Stimulated activated CD4-positive, alpha-beta T cell treated with anti-CD3 and anti-CD28 coated beads, Interleukin-4, amount 100 ng/mL, for 4 hours (primary cell): ENCODE measurements at places on chromosomes 6 and 20.

DNA sequence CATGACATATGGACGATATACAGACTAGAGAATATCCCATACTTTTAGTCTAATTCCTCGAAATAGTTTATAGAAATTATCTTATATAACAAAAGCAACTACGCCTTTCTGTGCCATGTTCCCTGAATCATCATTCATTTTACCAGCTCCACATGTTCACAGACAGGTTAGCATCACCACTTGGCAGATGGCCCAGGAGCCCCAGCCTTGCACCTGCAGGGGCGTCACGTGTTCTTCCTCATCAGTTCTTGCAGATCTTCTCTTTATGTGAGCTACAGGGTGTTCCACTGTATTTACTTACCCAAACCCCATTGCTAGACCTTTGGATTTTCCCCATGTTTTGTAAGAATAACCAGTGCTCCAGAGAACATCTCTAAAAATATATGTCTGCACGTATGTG, 12.6 kb upstream of the BNIP5 start:
- no peak for DNase-seq

GRCh38 chr6:18985996-18986395, 598.8 kb downstream of the RNF144B start:
- DNase-seq = no peak

- no peak for DNase-seq
Measured at GRCh38 chr6:18154507-18155149, at the start of gene TPMT. Gene TPMT, minus strand, starts transcription at chr6:18155077. Its CDS starts 5,950 bp downstream, at chr6:18149127.

DNA sequence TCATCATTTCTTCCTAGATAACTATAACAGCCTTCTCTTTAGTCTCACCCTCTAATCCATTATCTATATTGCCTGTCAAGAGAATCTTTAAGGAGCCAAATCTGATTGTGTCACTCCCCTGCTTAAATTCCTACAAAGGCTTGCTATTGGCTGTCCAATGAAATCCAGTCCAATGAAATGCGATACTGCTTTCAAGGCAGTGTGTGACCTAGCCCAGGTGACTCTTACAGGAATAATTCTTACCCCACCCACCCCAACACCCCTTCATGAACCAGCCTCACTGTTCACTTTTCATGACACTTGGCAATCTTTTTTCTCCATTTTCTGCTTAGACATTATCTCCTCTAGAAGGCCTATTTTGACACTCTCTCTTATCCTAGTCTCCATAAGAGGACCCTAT, 163.3 kb upstream of the MARCKS start:
- no peak for DNase-seq

GRCh38 chr20:34581341-34582184, 23.0 kb downstream of the MAP1LC3A start:
- no peak for DNase-seq

DNA sequence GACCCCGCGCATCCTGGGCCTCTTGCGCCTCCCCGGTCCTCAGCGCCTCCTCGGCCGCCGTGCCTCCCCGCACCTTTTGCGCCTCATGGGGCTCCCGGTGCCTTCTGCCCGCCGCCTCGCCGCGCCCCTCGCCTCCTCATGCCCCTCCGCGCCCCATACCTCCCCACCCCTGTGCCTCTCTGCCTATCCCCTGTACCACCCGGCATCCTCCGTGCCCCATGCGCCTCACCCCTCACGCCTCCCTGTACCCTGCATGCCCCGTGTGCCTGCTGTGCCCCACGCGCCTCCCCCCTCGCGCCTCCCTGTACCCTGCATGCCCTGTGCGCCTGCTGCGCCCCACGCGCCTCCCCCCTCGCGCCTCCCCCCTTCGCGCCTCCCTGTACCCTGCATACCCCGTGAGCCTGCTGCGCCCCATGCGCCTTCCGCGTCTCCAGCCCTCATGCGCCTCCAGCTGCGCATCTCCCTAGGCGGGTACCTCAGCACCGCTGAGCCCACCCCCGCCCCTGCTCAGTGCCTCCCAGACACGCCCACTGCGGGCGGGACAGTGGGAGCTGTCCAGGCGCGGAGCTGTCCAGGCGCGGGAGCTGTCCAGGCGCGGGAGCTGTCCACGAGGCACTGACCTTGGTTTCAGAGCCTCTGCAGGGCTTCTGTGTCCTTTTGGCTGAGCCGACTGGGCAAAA, 37.1 kb downstream of the IGF2R start:
- DNase-seq = no peak

DNA sequence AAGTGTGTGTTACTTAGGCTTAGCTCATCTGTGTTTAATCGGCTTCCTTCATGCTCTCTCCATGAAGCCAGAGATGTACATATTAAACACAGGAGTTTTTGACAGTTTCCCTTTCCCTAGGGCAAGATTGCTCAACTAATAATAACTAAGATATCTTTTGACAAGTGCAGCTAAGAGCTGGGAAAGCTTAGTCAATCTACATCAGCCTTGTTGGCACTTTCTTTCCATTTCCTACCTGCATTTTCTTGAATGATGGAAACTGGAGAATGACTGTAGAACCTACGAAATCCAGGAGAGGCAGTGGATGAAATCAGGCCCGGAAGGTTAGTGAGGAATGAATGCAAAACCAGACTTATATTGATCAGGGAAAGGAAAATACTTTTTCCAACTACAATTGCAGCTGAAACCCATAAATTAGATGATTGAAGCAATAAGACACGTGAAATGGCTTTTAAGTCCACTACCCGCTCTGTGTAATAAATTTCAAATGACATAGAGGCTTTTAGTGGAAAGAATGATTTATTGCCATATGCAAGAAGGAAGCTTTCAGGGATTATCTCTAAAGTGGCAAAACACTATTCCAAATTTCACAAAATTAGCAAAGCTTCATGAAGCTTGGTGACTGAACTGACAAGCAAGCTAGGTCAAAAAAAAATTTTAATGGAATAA, 237.2 kb upstream of the ID4 start:
- DNase-seq = no peak

DNA sequence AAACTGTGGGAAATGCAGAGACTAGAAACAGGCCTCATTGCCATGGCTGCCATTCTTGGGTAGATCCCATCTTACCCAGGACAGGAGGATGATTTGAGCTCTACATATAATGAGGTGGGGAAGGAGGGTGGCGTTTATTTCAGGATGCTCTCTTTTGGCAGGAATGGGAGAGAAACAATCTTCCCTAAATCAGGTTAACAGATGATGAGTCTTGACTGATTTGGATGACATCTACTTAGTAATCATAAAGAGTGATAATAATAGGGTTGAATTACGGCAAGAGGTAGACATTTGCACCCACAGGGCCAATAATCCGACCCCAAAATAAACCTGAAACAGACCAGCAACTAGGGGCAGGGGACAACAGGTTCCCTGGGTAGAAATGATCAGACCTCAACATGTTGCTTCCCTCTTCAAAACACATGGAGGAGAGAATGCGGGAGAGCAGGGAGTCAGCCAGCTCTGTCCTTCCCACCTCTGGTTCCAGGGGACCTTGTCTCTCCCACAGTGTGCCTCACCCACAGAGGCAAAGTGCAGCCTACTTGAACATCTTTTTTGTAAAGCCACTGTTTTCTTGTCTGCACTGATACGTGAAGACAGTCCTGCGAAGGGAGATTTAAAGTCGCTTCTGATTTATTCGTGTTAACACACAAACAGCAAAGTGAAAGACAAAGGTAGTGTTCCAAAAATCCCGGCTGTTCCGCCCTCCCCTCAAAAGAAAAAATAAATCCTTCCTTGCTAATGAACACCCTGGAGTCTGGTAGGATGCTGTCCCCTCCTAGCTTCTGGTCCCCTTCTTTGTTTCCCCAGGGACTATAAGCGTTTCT, 3.9 kb downstream of the FOXQ1 start:
- no peak for DNase-seq

- DNase-seq = no peak
Measured at GRCh38 chr6:158854214-158855101, 35.3 kb upstream of the EZR start.

GRCh38 chr6:18302561-18303439, 38.5 kb upstream of the DEK start:
- DNase-seq = no peak

DNA sequence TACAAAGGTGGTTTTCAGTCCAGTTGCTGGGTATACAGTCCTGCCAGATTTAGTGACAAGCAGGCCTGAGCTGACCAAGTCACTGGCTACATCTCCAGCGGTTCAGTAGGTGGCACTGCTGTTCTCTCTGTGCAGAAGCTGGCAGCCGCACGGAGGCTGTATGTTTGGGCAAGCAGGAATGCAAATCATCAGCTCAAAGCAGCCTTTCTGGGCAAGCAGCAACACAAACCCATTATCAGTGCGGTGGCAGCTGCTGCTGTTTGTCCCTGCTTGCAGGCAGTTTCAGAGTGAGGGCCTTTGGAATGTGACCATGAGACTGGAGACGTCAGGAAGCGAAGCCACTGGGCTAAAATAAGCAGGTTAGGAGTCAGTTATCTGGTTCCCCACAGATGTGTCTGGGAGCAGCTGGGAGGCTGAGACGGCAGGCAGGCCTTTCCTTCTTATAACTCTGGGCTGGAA, 72.5 kb downstream of the TXLNB start:
- DNase-seq = peak; percentile 60

DNA sequence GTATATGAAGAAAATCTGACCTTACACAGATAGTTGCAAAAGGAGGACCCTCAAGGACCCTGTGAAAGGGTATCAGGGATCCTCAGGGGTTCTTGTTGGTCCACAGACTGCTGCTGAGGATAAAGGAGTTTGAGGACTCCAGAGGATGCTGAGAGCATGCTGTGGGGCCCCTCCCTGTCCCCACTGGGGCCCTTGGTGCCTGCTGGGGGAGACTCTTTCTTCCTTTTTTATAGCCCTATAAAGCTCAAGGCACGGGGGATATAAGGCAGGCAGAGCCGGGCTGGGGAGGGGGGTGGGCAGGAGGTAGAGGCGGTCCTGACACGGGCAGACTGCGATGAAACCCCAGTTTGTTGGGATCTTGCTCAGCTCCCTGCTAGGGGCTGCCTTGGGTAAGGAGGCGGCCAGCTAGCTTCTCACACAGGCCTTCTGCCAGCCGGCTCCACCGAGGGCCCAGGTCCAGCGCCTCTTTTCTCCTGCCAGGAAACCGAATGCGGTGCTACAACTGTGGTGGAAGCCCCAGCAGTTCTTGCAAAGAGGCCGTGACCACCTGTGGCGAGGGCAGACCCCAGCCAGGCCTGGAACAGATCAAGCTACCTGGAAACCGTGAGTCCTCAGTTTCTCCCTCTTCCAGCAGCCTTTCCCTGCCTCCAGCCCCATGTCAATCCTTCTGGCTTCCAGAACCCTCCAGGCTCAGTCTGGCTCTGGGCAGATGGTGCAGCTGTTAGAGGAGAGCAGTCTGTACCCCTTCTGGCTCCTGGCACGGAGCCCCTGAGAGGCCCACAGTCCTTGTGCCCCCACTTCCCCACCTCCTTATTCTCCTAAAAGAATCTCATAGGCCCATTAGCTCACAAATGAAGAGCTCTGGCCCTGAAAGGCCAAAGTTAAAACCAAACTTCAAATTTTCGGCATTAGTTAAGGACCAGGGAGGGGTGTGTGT, at the start of gene LY6G6D:
Gene LY6G6D (plus strand): TSS at position 327 of the 937 bp plus-strand sequence. CDS start 8 bp downstream, at position 335.
- no peak for DNase-seq

- DNase-seq = no peak
Measured at GRCh38 chr6:47579040-47579439, 101.5 kb downstream of the CD2AP start.

DNA sequence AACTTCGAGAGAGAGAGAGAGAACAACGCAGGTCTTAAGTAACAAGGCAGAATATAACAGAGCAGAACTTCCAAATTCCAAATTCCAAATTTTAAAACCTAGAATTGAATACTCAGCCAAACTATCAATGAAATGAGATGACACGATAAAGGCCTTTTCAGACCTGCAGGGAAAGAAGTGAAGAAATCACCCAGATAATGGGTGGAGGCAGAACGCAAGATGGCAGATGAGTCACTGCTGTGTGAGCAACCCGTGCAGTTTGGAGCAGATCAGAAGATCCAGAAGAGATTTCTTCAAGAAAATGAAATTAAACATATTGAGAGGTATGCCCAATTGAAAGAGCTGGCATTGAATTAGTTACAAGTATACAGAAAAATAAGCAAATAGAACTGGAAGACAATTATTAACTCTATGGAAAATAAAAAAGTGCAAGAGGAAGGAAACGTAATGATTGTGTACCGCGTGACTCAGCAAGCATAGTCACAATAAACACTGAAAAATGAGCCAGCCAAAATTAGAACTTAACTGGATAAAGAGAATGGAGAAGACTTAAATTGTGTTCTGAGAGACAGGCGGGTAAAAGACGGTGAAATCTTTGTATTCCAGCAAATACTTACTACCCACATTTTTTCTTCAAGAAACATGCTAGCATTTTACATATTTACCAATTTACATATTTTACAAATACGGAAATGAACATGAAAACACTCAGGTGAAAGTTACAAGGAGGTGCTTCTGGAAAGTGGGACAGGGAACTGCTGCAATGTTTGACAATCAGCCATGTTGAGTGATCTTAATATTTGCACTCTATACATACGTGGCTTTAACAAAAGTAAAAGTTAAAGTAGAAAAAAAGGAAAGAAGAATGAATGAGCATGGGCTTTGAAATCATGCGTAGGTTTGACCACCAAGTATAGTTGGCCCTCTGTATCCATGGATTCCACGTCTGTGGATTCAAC, 87.9 kb upstream of the CDYL start:
- no peak for DNase-seq

- DNase-seq = peak; percentile 35
Measured at GRCh38 chr6:157644043-157644810, 178.8 kb upstream of the SNX9 start.

GRCh38 chr6:52663120-52663935, 7.6 kb upstream of the TMEM14A start:
- peak; percentile 29 for DNase-seq

DNA sequence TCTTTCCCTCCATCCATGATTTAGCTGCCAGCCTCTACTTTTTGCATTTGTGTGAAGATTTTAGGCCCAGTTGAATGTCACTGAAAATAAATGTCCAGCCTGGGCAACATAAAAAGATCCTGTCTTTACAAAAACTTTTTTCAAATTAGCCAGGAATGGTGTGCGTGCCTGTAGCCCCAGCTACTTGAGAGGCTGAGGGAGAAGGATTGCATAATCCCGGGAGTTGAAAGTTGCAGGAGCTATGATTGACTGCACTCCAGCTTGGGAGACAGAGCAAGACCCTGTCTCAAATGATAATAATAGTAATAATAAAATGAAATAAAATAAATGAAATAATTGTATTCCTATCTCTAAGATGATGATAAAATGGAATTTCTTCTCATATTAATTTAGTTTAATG, 5.0 kb upstream of the GFOD1 start:
- no peak for DNase-seq

DNA sequence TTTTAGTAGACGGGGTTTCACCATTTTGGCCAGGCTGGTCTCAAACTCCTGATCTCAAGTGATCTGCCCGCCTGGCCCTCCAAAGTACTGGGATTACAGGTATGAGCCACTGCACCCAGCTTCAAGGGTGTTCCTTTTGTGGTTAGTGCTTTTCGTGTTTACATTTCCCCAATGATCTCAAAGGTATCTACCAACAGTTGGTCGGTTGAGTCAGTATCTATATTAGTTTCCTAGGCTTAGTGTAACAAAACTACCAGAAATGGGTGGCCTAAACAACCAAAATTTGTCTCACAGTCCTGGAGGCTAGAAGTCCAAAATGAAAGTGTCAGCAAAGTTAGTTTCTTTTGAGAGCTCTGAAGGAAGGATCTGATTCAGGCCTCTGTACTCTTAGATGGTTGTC, 30.1 kb downstream of the CASP8AP2 start:
- no peak for DNase-seq
